Stimulated activated CD8-positive, alpha-beta memory T cell treated with anti-CD3 and anti-CD28 coated beads, Interleukin-12 subunit alpha, Interleukin-12 subunit beta, amount 100 ng/mL, for 1 hour (primary cell): ENCODE measurements at places on chromosomes 5 and 9.

DNA sequence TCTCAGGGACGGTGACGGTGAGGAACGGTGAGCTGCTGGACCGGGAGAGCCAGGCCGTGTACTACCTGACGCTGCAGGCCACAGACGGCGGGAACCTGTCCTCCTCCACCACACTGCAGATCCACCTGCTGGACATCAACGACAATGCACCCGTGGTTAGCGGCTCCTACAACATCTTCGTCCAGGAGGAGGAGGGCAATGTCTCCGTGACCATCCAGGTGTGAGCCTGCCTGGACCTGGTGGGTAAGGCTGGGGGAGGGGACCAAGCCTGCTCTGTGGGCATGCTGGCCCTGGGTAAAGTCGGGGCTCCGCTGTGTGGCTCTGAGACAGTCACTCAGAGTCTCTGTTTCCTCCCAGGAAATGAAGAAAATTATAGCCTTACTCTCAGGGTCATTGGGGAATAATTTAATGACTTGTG, 29.3 kb downstream of the CDHR2 start:
- no peak for DNase-seq

DNA sequence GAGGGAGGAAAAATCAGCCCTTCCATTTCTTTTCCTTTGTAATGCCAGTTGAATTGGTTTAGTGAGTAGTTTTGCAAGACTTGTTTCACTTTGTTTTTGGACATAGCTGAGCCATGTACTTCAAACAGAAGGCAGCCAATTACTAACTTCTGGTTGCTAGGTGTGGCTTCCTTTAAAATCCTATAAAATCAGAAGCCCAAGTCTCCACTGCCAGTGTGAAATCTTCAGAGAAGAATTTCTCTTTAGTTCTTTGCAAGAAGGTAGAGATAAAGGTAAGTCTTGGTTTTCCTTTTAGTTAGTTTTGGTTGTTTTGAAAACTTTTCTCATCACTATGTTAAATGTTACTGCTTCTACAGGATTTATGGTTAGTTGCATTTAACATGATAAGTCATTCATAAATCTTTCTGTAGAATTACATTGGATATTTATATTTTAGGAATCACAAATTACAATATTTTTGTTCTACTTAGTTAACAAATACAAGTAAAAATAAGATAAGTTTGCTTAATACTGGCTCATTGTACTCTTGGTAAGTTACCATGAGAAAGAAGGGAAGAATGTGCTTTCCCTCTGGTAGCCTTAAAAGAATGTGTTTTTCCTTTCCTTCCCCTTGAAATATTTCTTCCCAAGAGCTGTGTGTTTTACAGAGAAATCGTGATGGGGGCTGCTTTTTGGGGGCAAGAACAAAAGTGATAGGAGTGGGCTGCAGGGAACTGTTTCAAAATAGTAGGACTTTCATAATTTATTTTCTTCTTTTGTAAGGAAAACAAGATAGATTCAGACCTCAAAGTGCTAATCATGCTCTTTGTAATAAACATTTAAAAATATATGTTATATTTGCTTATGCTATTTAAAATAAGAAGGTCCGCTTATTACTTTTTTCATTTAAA, at the start of gene ANXA1:
Gene ANXA1 (plus strand): TSS at position 213 of the 890 bp plus-strand sequence. CDS start 6,671 bp downstream, outside the sequence.
- no peak for DNase-seq

DNA sequence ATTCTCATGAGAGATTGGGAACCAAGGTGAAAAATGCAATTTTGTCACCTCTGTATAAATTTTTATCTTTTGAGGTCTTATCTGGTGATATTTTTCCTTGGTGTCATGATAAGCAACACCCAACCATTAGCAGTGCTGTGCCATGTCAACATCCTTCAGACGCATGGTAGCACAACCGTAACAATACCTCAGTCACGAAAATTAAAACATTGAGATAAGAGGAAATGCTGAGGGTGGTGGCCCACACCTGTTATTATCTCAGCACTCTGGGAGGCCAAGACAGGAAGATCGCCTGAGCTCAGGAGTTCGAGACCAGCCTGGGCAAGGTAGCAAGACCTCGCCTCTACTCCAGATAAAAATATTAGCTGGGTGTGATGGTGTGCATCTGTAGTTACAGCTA, 32.7 kb downstream of the SLC46A2 start:
- DNase-seq, result no peak

DNA sequence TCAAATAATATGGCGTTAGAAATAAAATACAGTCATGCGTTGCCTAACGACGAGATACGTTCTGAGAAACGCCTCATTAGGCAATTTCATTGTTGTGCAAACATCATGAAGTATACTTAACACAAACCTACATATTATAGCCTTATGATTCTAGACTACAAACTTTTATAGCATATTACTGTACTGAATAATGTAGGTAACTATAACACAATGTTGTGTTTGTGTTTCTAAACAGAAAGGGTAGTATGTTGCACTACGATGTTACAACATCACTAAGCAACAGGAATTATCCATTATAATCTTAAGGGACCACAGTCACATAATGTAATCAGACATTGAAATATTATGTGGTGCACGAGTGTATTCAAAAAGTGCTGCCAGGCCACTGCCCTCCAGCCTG, 3.0 kb upstream of the SMC2 start:
- DNase-seq, result no peak

GRCh38 chr5:93793159-93793781, 51.9 kb upstream of the POU5F2 start:
- no peak for DNase-seq

GRCh38 chr9:117555964-117556629, 141.2 kb upstream of the ASTN2 start:
- DNase-seq, result no peak

GRCh38 chr9:93091056-93091452, 5.0 kb upstream of the CARD19 start:
- DNase-seq, result no peak

GRCh38 chr9:125854553-125855275, 107.5 kb downstream of the PBX3 start:
- no peak for DNase-seq

DNA sequence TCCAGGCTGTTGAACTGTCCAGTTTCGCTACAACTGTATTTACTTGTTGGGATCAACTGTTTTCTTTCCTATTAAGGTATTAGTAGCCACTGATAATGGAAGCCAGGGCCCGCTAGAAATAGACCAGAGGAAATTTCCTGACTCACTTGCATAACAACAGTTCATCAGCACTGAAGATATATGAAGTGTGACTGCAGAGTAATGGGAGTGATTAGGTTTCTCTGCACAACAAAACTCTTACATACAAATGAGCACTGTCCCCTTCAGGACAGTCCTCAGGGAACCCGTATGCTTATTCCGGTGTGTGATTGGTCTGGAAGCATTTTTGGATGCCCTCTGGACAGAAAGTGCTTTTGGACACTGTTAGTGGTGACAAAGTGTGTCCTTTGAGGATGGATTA, 55.3 kb downstream of the LIX1 start:
- no peak for DNase-seq

DNA sequence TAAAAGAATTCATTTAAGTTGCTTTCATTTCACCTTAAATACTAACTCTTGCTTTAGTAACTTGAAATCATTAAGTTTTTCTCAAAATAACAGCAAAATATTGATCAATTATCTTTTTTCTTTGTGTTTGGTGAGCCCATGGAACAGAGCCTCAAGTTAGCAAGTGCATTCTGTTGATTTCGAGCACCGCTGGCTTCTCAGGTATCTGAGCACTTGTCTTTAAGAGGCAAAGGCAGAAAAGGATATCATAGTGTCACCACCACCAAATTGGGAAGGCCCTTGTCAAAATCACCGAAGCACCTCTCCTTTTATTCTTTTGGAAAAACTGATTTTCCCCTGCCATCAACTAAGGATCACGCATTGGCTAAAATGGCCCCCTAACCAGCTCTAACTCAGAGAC, 17.1 kb upstream of the CTNNAL1 start:
- DNase-seq, result no peak

DNA sequence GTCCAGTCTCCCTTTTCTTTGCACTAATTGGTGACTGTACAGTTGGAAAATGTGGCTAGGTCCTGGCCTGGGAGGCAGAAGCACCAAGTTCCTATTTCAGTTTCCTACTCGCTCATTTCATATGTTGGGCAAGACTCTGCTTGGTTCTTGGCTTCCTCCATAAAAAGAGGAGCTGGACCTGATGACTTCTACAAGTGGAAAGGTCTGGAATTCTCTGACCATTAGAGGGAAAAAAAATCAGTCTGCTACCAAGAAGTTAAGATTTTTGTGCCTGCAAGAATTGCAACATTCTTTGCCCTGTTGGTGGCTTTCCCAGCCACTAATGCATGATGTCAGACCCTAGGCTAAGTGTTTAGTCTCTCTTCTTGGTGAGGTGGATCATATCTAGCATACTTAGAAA, 91.5 kb downstream of the WDR41 start:
- no peak for DNase-seq

GRCh38 chr5:96712100-96712746, 50.0 kb downstream of the CAST start:
- DNase-seq, result no peak

DNA sequence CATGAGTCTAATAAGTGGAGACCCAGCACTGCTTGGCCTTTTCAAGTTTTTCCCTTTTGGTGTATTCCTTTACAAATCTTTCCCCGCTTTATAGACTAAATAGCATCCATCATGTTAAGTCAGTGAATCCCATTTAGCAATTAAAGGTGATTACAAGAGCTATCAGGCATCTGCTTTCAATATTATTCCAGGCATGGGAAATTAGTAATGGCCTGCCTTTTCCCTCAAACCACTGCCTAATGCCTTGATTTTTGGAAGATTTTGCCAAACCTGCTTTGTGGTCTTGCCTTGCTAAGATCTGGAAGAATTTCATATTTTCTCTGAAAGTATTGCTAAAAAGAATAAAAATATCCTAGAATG, 102.8 kb upstream of the GNA14 start:
- DNase-seq, result no peak

DNA sequence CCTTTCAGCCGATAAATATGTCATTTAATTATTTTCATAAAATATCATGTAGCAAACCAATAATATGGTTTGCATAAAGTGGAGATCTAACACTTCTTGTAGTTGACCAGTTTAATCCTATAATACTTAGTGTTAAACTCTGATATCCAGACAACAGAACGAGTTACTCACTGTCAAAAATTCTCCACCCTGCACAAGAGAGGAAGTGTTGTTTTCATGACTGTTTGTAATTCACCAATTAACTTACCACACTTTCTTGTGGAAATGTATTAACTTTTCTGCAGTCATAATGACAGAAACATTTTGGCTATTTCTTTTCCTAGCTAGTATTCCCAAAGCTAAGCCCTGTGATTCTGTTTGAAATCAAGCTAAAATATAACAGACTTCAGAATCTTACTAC, 555.3 kb upstream of the FTMT start:
- no peak for DNase-seq

DNA sequence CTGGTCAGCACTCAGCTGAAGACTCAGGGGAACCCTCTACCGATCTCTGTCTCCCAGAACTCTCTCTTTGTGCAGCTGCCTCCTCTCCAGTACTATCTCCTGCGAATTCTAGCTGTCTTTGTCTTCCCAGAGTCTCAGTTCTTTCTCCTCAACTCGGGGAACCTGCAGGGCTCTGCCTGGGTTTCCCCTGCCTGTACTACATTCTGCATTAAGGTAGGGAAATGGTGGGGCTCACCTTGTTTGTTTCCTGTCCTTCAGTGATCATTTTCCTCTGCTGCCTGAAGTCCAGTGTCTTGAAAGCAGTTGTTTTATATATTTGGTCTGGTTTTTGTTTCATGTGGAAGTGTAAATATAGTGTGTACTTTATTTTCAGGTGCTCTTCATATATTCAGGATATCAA, 43.1 kb upstream of the IGFBPL1 start:
- DNase-seq, result no peak

GRCh38 chr9:26955222-26955903, 849 bp upstream of the IFT74 start:
- no peak for DNase-seq

GRCh38 chr5:96051401-96051830, 89.8 kb upstream of the ELL2 start:
- DNase-seq, result no peak

DNA sequence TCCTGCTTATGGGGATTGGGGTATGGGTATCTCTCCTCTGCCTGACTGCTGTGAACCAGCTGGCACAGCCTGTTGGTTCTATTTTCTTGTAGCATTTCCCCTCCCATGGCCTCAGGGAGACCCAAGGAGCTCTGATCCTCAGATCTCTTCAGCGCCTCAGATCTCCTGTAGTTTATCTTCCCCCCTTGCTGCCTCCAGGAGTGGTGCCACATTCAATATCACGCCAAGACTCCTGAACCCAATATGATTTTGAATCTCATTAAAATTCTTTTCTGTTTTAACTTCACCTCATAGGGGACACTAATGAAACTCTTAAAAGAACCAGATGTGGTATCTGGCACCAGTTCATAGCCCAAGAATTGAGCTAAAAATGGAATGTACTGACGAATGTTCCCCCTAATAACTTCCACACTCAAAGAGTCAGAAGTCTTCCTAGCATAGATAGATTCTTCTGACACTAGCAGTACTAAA, 59.6 kb upstream of the LIFR start:
- DNase-seq, result no peak

- DNase-seq, result no peak
These were observed 274.5 kb downstream of the MAST4 start for GRCh38 chr5:66870708-66871107.

DNA sequence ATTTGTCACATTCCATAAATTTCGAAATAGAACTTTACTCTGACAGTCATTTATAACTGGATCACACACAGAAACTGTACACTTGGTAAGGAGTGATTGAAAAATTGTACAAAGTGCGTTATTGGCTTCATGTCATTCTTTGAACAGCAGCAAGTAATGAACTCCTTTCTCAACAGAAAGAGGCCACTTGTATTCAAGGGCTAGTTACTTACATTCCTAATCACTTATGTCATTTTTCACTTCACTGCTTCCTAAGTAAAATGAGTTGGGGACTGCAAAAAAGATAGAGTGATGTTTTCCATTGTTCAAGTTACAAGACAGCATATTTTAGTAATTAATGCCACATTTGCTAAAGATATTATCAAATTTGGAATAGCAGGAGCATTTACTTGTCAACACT, 893.2 kb downstream of the DTWD2 start:
- DNase-seq, result no peak
